ENCODE measurements at places on chromosomes 1 and 21. TPM values are rescaled to one million over a fixed set of nuclear protein-coding genes. Genes with fewer than 3 reads are reported as not detected.

GRCh38 chr1:187275346-187275745 is 446.6 kb downstream of the PLA2G4A start:
- H3K4me3 ChIP-seq: no peak overlapping the region
- no peaks in the 10 kb centered on the region for H3K36me3 ChIP-seq
- H3K27me3 ChIP-seq: no peaks in the 10 kb centered on the region
- no peak overlapping the region for H3K27ac ChIP-seq
- no peaks in the 10 kb centered on the region for H3K4me1 ChIP-seq

Gene DDR2
- total RNA-seq: 1.9 TPM

GRCh38 chr1:41255978-41256377 is 13.9 kb upstream of the SCMH1 start:
- DNase-seq: no peak
- H3K36me3 ChIP-seq: no peaks in the 10 kb centered on the region
- H3K27me3 ChIP-seq: no peaks in the 10 kb centered on the region
- no peak overlapping the region for H3K4me3 ChIP-seq
- no peak overlapping the region for H3K27ac ChIP-seq

DNA sequence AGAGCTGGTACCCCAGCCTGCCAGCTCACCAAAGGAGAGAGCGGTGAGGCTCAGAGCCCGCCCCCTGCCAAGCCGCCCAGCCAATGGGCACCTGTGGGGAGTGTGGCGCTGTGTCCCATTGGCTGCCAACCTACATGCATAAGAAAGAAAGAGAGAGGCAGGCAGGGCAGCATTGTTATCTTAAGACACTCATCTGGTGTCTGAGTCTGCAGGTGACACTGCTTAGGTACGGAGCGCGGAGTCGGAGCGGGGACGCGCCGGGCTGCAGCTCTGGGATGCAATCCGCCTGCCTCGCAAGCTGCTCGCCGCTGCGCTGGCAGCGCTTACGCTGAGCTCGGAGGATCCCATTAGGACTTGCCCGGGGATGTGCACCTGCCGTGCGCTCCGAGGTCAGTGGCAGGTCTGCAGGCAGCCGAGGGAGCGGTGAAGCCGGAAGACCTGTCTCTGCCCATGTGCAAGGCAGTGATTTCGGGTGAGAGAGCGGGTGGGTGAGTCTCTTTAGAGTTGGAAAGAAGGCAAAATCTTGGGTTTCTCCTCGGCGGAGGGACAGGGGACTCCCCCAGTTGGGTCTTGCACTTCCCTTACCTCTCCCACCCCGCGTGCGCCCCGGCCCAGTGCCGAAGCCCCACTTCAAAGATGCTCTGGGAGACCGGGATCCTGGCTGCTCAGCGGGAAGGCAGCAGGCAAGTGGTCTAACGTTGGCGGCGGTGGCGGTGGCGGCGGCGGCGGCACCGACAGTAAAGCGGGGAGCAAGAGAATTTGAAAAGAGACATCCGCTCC is at the start of gene BRINP2:
BRINP2 (plus strand) TSS at position 203 of the 780 bp plus-strand sequence. CDS start 58,919 bp downstream, outside the sequence.
- H3K27ac ChIP-seq: no peak within 1 kb of the TSS
- DNase-seq: no peak
- H3K36me3 ChIP-seq: no peaks in the 10 kb centered on the region
- H3K4me1 ChIP-seq: no peaks in the 10 kb centered on the region
- peaks cover 29% of the 10 kb centered on the region for H3K27me3 ChIP-seq

GRCh38 chr1:2103266-2103900 is 53.2 kb downstream of the PRKCZ start:
- no peak for DNase-seq
- no peak overlapping the region for H3K27ac ChIP-seq
- H3K4me1 ChIP-seq: no peaks in the 10 kb centered on the region
- no peak overlapping the region for H3K4me3 ChIP-seq

Gene PYHIN1
- not detected for total RNA-seq

- H3K4me1 ChIP-seq: peaks cover 18% of the 10 kb centered on the region
- H3K27ac ChIP-seq: peak overlapping the region; percentile 79
- no peak for DNase-seq
- no peaks in the 10 kb centered on the region for H3K36me3 ChIP-seq
- H3K27me3 ChIP-seq: no peaks in the 10 kb centered on the region
Measured at GRCh38 chr1:185650602-185651230, 83.5 kb upstream of the HMCN1 start.

- H3K27ac ChIP-seq: no peak overlapping the region
- H3K27me3 ChIP-seq: no peaks in the 10 kb centered on the region
- no peak overlapping the region for H3K4me3 ChIP-seq
- H3K4me1 ChIP-seq: no peaks in the 10 kb centered on the region
- DNase-seq: no peak
Measured at GRCh38 chr1:44262414-44262813, 49.1 kb downstream of the DMAP1 start.

Gene LAPTM5
- total RNA-seq: 1.9 TPM

Gene PTAFR
- 0.13 TPM for total RNA-seq

Measured in Panc1 (cell line).